ENCODE measurements at places on chromosomes 12 and 14.

DNA sequence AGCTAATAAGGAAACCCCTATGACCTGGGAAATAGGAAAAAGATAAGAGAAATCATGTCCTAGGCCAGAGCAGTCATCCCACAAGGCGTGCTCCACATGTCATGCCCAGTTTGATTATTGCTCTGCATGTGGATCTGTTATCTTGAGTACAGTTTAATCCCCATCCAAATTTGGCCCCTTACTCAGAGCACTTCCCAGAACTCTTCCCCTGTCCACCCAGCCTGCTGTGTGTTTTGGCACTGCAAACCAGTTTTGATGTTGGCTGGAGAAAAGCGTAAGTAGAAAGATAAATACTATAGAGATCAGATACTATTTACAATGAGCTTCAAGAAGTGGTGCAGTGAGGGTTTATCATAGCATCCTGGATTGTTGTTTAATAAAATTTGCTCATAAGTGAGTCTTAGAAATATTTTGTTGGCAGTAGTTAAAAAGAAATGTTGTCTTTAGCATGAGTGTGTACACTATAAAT lies 83.8 kb downstream of the PTPRB start:
- no peak for DNase-seq

DNA sequence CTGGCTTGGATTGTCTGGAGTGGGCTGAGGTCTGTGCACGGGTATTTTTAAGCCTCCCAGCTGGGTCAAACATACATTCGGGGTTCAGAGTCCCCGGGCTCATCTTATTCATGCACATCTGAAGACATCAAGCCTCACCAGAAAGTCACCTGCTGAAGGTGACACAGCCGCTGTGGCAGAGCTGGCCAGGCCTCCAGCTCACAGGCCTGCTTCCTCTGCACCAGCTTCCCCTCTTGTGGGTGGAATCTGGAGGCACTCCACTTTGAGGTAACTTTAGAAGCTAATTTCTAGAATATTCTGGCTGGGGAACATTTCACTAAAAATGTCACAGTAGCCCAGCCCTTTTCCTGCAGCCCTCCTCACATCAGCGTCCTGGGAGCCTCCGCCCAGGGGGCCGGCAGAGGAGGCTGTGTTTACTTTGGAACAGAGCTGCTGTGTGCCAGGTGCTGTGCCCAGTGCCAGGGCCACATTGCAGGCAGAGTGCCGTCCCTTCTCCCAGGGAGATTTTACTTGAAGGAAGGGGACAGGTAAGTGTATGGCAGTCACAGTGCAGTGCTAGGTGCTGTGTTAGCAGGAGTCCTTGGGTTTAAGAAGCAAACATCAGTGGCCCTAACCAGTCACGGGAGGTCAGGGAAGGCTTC lies 62.2 kb downstream of the TSPAN11 start:
- DNase-seq = no peak

- DNase-seq = no peak
Measured at GRCh38 chr14:88871429-88871828, 47.0 kb downstream of the TTC8 start.

GRCh38 chr14:90405101-90405500 lies 8.3 kb downstream of the CALM1 start:
- no peak for DNase-seq

DNA sequence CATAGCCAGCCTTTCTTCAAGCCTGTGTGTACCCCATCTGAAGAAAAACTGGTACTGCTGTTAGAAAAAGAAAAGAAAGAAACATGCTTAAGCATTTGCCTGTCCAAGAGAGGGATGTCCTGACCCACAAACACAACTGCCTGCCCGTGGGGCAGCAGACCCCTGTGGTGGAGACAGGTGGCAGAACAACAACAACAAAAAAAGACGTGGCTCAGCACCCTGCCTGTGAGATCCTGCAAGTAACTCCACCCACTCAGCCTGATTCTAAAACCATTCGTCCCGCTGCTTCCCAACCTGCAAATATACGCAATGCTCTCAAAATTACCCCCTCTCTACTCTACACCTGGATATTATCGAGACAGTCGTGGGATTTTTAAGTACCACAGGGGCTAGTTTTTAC lies 64.9 kb upstream of the ZDHHC17 start:
- DNase-seq = no peak

GRCh38 chr12:13126494-13126893 lies 23.0 kb upstream of the GSG1 start:
- no peak for DNase-seq

- no peak for DNase-seq
Measured at GRCh38 chr12:131105351-131105735, 151.6 kb downstream of the ADGRD1 start.

- DNase-seq = no peak
Measured at GRCh38 chr12:89424389-89424788, 72.1 kb upstream of the DUSP6 start.

DNA sequence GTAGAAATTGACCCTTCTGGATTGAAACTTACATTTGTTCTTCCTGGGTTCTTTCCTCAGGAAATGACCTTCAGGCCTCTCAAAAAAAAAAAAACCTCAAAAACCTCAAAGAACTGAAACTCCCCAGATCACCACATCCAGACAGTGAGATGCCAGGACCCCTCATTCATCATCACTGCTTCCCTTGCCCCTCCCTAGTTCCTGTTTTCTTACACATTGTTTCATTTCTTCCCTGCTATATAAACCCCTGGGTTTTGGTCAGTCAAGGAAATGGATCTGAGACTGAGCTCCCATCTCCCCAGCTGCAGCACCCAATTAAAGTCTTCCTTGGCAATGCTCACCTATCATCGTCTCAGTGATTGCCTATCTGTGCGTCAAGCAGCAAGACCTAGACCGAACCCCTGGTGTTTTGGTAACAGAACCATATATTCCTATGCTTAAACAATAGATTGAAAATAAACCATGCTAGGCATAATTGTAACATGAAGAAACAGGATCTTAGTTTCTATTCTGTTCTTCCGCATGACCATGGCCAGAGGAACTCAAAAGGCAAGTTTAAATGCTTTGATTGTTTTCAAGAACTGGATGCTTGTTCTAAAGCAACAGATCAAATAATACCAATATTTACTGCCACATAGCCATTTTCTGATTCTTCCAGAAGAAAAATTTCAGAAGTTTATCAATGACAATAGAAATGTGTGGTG lies 108.0 kb upstream of the MAX start:
- no peak for DNase-seq

- no peak for DNase-seq
Measured at GRCh38 chr12:28054583-28054982, 82.0 kb upstream of the PTHLH start.

GRCh38 chr14:63432228-63432627 lies 110.9 kb downstream of the PPP2R5E start:
- no peak for DNase-seq

- DNase-seq = no peak
Measured at GRCh38 chr14:87457720-87458119, 535.3 kb downstream of the GALC start.
